ENCODE measurements at places on chromosomes 16 and 17.

DNA sequence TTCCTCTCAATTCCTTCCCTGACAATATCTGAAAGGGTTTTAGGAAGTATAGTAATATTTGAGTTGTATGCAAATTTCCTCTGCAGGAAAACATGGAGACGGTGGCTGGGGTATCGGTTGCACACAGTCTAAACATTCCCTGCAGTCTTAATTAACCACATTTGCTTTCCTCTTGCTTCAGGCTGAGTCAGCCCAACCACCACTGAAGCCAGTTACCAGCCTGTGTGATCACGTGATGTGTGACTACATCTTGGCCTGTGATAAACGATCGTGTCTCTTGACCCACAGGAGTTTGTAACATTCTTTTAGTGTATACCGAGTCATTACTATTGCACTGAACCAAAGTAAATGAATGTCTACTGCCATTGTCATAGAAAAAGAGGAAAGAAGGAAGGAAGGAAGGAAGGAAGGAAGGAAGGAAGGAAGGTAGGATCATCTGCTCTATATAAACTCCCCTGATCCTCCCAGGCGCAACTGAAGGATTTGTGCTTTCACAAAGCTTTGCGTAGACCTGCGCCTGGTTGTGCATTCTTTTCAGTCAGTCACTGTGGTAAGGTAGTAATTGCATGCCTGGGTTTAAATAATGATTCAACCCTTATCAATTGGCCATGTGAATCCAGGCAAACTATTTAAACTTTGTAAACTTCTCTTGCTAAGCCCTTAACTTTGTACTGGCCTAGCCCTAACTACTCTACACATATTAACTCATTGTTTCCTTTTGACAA, 280.6 kb upstream of the SALL1 start:
- no peak for DNase-seq

GRCh38 chr16:58176608-58177352, 21.1 kb downstream of the CSNK2A2 start:
- no peak for DNase-seq

DNA sequence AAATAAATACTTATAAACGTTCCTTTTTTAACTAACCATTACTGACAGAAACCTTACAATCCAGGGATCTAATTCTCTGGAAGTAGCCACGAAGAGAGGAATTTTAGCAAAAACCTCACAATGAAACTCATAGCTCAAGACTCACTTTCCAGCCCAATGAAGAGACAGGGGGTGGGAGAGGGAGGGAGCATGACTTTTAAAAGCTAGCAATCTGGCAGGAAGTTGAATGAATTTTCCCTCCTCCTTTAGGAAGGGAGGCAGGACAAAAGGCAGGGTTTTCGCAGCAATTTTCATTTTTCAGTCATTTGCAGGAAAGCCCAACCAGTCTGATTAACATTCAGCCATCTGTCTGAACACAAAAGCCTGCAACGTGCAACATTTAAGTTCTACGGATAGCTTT, 381.5 kb upstream of the PSMD7 start:
- no peak for DNase-seq

DNA sequence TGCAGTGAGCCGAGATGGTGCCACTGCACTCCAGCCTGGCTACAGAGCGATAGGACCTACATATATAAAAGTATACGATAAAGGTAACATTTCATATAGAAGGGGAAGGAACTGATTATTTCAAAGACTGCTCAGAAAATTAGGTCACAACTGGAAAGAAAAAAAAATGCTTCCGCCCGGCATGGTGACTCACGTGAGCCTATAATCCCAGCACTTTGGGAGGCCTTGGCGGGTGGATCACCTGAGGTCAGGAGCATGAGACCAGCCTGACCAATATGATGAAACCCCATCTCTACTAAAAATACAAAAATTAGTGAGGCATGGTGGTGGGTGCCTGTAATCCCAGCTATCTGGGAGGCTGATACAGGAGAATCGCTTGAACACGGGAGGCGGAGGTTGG, 7.8 kb downstream of the TEX14 start:
- no peak for DNase-seq

DNA sequence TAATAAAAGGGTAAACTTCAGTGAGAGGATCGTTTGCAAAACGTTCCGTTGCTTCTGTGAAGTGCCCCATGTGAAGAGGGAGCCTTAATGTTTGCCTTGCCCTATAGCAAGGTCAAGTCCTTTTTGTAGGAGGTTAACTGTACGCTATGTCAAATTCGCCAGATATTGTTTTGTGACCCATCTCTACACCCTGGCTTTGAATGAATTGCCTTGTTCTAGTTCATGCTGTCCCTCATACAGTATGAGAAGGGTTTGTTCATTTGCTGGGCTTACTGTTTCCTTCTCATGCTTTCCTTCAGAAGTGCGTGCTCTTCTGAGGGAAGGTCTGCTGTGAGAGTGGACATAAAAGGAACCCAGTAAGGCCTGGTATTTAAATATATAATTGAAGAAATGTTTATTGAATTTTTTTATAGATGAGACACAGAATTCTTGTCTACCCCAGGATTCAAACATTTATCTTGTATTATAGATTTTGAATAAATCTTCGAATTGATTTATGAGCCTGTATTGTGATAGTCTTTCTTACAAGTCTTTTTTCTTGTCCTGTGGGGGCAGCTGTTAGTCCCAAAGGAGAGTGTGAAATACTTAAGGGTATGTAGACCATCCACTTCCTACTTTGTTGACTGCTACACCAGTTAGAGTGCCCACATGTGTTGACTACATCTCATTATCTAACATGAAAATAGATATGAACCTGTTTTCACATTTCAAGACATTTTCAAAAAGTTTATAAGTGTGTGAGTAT, 1.7 kb downstream of the MAP3K3 start:
- DNase-seq, result no peak

DNA sequence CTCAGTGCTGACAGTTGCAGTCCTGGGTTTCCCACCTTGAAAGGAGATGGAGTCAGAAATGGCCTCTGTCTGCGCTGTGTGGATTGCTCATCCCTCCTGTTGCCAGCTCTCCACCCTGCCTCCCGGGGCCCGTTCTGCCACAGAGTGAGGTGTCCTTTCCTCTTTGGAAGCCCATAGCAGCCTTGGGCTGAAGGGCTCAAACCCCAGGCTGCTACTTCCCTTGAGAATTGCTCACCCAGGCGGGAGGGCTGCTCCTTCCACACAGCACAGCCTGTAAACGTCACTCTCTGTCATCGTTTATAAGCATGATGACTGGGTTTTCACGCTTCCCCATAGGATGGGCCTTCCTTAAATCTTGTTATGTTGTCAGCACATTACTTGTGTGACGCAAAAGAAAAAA, 62.7 kb downstream of the FOXK2 start:
- DNase-seq, result no peak

GRCh38 chr16:14502932-14503741, 126.9 kb downstream of the PARN start:
- DNase-seq, result no peak
